ENCODE measurements at places on chromosomes 16 and 17.

- DNase-seq: no peak
Measured at GRCh38 chr16:57915811-57916488, 55.0 kb downstream of the CNGB1 start.

- no peak for DNase-seq
Measured at GRCh38 chr17:67053438-67054000, 9.2 kb downstream of the CACNG1 start.

GRCh38 chr16:79713609-79714309, 113.2 kb upstream of the MAF start:
- DNase-seq: no peak

DNA sequence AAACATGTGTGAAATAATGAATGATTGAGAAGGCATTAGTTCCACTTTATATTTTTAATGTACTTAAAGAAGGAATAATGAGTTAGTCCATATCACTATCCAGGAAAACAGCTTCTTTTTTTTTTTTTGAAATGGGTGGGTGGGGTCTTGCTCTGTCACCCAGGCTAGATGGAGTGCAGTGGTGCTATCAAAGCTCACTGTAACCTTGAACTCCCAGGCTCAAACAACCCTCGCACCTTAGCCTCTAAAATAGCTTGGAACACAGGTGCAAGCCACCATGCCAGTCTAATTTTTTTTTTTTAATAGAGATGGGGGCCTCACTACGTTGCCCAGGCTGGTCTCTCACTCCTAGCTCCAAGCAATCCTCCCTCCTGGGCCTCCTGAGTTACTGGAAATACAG, 275.5 kb downstream of the CEP112 start:
- DNase-seq: no peak

DNA sequence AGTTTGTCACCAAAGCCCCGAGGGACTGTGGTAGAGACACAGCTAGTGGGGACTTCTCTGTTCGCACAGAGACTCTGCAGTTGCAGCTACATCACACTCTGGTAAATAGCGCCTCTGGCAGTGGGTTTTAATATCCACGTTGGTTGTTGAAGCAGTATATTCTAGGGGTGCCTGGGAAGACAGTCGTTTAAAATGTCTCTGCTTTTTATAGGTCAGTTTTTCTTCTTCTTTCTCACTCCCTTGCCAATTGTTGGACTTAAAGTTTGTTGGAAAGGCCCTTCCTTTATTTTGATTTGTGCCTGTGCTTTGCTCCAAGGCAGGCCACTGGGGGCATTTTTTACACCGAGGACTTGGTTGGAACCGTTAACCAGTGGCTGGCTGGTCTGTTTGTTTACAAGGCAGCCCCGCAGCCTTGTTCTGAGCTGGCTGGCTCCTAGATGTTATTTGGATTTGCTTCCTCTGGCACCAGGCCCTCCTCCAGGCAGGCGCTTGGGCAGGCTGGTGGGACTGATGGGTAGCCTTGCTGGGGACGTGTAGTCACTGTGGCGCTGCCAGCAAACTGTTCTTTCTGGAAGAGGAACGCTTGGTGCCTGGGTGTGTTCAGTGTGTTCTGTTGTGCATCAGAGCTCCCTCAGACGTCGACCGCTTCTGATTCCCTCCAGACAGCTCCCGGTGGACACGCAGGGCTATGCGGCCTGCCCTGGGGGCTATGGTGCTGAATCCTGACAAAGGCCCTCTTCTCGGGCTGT, 218.2 kb upstream of the CHMP6 start:
- DNase-seq: peak; percentile 33

GRCh38 chr17:19331134-19331533, 31.4 kb downstream of the B9D1 start:
- peak; percentile 85 for DNase-seq

- no peak for DNase-seq
Measured at GRCh38 chr16:84459941-84460405, 44.5 kb downstream of the MEAK7 start.

DNA sequence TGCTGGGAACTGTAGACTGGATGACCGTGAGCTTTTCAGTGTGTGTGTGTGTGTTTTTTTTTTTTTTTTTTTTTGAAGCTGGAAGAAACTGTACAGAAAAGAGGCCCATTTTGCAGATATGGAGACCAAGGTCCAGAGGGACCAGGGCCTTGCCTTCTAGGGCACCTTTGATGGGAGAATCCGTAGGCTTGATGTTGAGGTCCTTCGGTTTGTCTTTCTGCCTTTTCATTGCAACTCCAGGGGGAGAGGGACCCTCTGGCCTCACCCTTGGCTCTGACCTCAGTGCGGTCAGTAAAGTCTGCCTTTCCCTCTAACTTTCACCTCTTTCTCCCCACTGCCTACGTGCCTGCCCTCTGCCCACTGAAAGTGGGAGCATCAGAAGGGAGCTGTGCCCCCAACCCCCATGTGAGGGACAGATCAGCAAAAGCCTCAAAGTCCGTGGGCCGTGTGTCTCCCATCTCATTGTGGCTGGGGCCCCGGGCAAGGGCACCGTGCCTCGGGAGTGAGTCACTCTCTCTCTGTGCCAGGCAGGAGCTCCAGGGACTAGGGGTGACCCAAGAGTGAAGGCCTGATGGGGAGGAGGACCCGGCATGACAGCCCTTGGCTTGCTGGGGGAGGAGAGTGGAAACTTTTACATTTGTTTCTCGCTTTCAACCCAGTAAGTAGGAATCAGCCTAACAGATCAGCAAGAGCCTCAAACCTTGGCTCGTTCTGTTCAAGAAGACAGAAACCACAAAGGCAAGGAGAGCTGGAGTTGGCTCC, 123.6 kb downstream of the CMIP start:
- peak; percentile 39 for DNase-seq

DNA sequence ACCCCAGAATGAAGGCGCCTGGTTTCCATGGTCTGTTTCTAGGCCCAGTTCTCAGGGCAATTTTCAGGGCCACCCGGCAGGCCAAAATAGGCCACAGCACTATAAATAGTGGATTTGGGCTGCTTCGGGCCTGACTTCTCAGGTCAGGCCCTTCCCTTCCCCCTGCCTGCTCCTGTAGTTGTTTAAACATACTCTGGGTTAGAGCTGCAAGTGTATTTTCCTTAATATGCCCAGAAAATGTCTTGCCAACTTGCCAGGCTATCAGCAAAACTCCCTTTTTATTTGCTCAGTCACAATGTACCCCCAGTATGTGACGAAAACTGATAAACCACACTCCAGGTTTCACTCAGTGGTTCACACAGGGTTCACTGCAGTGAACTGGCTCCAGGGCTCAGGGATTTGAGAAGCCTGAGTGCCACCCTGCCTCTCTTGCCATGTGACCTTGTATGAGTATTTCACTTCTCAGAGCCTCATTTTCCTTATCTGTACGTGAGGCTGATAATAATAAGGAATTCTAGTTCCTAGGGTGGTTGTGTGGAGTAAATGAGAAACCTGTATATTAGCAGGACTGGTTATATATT, 76.5 kb downstream of the GPRC5B start:
- no peak for DNase-seq

GRCh38 chr16:12390644-12391043, 413.0 kb downstream of the CPPED1 start:
- peak; percentile 17 for DNase-seq

GRCh38 chr17:20059728-20060188, 50.6 kb downstream of the SPECC1 start:
- no peak for DNase-seq

- DNase-seq: peak; percentile 71
Measured at GRCh38 chr16:72124761-72125634, 31.4 kb downstream of the DHX38 start.

DNA sequence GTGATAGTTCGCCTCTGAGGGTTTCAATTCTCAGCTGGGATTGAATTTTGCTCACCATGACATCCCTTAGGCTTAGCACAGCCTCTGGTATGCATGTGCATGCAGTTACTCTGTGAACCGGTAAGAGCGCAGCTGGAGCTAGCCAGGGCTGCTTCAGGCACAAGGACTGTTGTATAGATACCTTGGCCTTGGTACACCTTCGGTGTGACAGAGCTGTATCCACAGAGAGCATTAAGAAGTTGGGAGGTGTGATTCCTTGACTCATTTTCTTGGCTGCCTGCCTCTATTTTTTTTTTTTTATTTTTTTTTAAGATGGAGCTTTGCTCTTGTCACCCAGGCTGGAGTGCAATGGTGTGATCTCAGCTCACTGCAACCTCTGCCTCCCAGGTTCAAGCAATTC, 2.2 kb upstream of the NUTF2 start:
- peak; percentile 38 for DNase-seq

DNA sequence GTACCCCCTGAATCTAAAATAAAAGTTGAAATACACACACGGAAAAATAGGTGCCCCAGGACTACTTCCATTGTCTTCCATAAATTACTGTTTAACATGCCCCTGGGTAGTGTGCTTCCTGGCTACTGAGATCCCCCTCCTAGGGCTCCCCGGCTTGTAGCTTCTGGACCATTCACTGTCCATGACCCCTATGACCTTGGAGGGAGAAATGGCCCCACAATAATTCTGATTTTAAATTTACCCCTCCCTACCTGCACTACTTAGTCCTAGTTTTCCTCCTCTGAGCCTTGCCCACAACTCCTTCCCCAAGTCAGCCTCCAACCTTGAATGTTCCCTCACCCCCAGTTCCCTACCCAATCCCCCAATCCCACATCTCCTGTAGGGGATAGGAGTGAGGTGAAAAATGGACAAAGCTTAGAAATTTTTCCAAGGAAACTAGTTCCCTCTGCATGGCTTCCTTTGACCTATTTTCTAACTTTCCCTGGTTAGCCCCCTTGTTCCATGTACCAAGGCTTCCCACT, 9.5 kb upstream of the MSL1 start:
- no peak for DNase-seq

- DNase-seq: no peak
Measured at GRCh38 chr16:707062-707538, 1.5 kb upstream of the FBXL16 start.

DNA sequence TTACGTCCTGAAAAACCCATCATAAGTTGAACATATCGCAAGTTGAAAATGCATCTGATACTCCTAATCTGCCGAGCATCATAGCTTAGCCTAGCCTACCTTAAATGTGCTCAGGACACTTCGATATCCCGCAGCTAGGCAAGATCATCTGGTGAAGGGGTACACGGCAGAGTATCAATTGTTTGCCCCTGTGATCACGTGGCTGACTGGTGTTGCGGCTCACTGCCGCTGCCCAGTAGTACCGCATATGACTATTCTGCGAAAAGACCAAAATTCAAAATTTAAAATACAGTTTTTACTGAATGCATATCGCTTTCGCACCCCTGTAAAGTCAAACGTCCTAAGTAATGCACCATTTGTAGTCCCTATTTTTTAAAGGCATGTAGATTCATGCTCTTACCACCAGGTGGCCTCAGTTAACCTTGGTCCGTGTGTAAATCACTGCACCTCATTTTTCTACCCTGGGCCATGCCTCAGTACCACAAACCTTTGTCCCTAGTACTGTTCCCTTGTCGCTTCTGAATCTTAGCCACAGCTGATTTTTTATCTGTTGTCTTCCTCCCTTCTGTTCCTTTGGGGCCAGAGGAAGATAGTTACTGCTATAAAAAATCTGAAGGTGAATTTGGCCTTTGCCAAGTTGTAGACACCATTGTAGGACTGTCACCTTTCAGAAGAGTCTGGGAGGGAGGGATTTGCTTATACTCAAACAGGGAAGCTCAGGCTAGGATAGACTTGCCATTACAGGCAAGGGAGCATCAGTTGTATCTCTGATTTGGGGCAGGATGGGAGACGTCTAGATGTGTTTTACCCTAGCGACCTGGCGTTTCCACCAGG, 34.4 kb downstream of the WWP2 start:
- peak; percentile 62 for DNase-seq

- DNase-seq: peak; percentile 61
Measured at GRCh38 chr16:87240211-87241136, 76.7 kb downstream of the C16orf95 start.

GRCh38 chr17:81842725-81843504, 8.1 kb upstream of the PPP1R27 start:
- no peak for DNase-seq

GRCh38 chr16:87358696-87359095, 24.9 kb downstream of the FBXO31 start:
- no peak for DNase-seq

DNA sequence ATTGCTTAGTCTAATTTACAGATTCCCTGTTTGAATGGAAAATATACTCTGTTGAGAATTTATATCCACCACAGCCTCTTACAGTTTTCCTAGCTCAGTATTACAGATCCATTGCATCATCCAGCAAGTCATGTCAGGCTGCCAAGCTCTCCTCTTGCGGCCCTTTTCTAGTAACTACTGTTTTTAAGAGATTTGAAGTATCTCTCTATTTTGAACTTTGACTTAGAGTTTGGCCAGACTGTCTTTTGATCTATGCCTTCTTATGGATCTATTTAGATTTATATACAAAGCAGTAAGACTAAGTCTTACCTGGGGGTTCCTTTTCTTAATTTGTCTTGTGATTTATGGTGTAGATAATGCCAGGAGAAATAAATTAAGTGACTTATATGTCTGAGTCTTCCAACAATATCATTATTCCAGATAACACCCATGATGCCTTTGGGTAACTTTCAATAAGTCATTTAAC, 53.1 kb upstream of the ABCC11 start:
- DNase-seq: peak; percentile 87

- no peak for DNase-seq
Measured at GRCh38 chr17:27512031-27512430, 55.8 kb downstream of the KSR1 start.

- DNase-seq: peak; percentile 66
Measured at GRCh38 chr17:77366558-77367245, 225.9 kb downstream of the SEC14L1 start.

- DNase-seq: no peak
Measured at GRCh38 chr17:76151896-76152454, 10.9 kb upstream of the FOXJ1 start.

- no peak for DNase-seq
Measured at GRCh38 chr17:49148171-49148570, 15.6 kb downstream of the B4GALNT2 start.

GRCh38 chr16:58024486-58025350, 836 bp upstream of the MMP15 start:
- no peak for DNase-seq

DNA sequence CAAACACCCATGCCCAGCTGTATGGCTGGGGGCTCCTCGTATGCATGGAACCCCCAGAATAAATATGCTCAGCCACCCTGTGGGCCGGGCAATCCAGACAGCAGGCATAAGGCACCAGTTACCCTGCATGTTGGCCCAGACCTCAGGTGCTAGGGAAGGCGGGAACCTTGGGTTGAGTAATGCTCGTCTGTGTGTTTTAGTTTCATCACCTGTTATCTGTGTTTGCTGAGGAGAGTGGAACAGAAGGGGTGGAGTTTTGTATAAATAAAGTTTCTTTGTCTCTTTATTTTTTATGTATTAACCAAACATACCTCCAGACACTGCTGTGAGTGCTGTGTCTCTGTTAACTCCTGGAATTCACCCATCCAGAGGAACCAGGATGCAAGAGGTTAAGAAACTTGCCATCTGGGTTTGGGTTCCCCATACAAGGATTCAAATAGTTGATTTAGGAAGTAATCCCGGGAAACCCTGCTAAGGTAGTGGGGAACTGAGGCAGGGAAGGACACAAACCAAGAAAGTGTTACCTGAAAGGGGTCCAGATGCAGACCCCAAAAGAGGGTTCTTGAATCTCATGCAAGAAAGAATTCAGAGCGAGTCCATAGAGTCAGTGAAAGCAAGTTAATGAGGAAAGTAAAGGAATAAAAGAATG, 37.4 kb upstream of the IL21R start:
- no peak for DNase-seq

- DNase-seq: peak; percentile 43
Measured at GRCh38 chr17:50149417-50150353, 792 bp downstream of the PPP1R9B start.

- DNase-seq: no peak
Measured at GRCh38 chr16:14129502-14129901, 58.4 kb downstream of the MRTFB start.

- DNase-seq: no peak
Measured at GRCh38 chr16:79071424-79071823, 529.1 kb downstream of the MAF start.

All from fibroblast of skin of right quadriceps (primary cell).